SW 1271 (cell line): ENCODE measurements at places on chromosomes 6 and 20.
A peak's percentile ranks its signal among the peaks of the same experiment; 100 is the strongest.

GRCh38 chr6:30612687-30613248 is 4.3 kb downstream of the PPP1R10 start:
- no peak for DNase-seq

DNA sequence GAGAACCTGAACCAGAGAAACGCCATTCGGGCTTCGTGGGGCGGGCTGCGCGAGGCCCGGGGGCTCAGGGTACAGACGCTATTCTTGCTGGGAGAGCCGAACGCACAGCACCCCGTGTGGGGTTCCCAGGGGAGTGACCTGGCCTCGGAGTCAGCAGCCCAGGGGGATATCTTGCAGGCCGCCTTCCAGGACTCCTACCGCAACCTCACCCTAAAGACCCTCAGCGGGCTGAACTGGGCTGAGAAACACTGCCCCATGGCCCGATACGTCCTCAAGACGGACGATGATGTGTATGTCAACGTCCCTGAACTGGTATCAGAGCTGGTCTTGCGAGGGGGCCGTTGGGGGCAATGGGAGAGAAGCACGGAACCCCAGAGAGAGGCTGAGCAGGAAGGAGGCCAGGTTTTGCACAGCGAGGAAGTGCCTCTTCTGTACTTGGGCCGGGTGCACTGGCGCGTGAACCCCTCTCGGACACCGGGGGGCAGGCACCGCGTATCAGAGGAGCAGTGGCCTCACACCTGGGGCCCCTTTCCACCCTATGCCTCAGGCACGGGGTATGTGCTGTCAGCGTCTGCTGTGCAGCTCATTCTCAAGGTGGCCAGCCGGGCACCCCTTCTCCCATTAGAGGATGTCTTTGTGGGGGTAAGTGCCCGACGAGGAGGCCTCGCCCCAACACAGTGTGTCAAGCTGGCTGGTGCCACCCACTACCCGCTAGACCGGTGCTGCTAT is 904 bp downstream of the B3GALT4 start:
- no peak for DNase-seq

GRCh38 chr6:104941729-104942091 is 15.2 kb upstream of the LIN28B start:
- no peak for DNase-seq

DNA sequence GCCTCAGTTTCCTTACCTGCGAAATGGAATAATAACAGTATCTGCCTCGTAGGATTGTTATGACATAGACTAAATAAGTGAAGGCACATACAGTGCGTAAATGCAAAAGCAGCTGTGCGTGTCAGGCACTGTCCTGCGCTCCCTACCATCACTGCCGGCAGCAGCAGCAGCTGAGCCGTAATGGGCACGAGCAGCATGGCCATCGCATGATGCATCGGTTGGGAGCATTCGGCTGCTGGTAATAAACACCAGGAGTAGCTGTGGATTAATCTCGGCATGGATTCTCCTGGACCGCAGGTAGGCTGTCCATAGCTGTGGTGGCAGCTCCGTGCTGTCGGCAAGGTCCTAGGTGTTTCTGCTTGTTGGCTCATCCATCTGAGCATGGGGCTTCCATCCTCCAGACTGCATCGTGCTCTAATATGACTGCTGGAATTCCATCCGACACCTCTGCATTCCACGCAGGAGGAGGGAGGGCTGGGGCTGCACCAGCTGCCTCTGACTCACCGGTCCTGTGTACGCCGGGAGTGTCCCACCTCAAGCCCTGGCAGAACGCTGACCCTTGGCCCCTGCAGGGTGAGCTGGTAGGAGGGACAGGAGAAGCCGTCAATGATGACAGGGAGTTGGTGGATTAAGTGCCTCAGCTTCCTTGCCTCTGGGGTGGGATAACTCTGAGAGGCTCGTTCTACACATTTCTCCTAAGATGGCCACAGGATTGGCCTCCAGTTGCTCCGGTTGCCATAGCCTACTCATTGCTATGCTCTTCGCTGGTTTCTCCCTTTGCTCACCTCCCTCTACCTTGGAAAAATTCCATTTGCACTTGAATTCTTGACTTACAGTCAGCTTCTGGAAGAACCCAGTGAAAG is 100.9 kb upstream of the PMEPA1 start:
- no peak for DNase-seq

- DNase-seq, result no peak
Measured at GRCh38 chr20:32702706-32703425, 29.1 kb upstream of the C20orf203 start.

DNA sequence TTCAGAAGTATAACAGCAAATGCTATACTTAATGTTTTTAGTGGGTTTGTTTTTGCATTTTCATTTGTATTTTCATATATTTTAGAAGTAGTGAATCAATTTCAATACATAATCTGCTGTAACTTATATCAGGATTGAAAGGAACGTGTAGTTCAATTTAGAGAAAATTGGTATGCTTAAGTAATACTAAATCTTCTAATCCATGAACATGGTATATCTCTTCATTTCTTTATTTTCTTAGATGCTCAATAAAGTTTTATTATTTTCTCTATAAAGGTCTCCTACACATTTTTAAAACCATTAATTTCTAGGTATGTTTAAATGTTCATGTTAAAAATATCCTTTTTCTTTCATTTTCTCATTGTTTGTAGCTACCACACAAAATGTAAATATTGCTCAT is 85.1 kb downstream of the STMND1 start:
- no peak for DNase-seq

DNA sequence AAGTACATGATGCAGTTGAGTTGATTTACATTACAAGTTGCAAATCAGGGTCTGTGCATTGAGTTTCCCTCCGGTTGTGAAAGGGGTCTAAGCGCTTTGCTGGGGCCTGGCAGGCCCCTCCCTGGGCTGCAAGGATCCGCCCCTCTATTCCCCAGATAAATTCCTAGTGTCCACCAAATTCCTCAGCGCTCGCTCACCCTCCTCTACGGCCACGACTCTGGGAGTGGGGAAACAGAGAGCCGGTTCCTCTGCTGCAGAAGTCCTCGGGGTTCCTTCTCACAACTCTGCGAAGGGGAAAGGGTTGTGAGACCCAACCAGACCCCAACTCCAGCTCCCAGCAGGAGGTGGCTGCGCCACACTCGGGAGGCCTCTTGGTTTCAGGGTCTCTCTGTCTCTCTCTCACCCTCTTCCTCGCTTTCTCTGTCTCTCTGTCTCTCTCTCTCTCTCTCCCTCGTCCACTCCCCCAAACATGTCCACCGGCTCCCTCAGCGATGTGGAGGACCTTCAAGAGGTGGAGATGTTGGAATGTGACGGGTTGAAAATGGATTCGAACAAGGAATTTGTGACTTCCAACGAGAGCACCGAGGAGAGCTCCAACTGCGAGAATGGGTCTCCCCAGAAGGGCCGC is at the start of gene TCF21:
Gene TCF21 (plus strand): TSS at position 185 of the 628 bp plus-strand sequence. CDS start 285 bp downstream, at position 470.
- DNase-seq, result no peak

DNA sequence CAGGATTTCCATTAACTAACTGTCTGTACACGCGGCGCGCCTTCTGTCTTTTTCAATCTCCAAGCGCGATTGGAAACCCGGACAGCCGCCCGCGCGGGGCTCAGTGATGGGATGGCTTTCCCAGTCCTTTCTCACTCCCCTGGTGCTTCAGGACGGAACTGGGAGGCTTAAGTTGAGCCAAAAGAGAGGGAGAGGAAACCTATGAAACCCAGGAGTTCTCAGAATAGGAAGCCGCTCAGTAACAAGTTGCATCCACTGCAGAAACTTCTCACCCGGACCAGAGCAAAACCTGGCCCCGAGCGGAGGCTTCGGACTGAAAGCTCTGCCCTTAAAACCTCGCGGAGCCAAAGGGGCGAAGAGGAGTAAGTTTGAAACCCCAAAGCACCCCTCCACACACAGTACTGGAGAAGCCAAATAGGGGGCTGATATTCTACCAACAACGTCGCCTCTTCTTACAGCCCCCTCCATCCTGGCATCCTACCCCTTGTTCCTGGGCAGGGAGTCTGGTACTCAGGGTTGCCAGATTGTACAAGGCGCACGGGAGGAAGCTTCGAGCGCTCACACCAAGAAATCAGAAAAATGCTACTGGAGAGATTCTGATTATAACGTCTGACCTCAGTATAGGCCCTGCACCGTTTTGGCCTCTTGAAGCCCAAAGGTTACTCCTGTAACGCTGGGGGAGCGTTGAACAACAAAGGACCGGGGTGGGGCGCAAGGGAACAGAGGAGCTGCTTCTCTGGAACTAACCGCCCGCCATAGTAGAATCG is 906 bp upstream of the COL12A1 start:
- no peak for DNase-seq

- peak; percentile 20 for DNase-seq
Measured at GRCh38 chr6:17032988-17033634, 68.7 kb upstream of the STMND1 start.

DNA sequence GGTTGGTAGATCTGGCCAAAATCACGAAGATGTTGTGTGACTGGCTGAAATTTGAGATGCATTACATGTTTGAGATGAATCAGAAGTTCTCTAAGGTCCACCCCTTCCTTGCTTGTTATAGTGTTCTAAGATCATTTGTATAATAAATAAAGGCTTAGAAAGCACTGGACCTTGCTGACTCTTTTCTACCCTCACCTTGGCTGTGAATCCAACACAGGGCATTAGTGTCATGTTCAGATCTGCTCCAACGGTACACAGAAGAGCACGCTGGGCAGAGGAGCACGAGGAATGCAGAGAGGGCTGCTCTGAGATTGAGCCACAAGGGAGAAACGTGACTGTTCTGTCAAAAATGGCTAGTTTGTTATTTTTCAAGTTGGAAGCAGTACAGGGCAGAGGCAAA is 169.5 kb upstream of the HDAC2 start:
- no peak for DNase-seq

DNA sequence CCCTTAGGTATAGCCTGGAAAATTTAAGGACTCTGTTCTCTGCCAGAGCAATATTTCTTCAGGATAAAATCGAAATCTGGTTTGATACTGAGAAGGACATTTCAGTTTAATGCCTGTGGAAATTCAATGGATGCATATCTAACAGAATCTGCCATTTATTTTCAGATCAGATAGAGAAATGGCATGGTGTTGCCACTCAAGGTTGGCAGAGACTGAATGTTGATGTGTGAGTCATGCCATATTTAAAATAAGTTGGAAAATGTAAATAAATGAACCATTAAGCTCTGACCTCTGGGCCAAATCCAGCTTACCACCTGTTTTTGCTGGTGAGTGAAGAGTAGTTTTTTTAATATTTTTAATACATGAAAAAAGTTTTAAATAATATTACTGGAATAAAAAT is 594.6 kb downstream of the DOK5 start:
- no peak for DNase-seq

GRCh38 chr6:157032923-157033322 is 255.7 kb downstream of the ARID1B start:
- DNase-seq, result no peak

GRCh38 chr6:74742793-74743508 is 462.9 kb downstream of the COL12A1 start:
- no peak for DNase-seq

- no peak for DNase-seq
Measured at GRCh38 chr6:85429346-85429745, 20.5 kb upstream of the NT5E start.

DNA sequence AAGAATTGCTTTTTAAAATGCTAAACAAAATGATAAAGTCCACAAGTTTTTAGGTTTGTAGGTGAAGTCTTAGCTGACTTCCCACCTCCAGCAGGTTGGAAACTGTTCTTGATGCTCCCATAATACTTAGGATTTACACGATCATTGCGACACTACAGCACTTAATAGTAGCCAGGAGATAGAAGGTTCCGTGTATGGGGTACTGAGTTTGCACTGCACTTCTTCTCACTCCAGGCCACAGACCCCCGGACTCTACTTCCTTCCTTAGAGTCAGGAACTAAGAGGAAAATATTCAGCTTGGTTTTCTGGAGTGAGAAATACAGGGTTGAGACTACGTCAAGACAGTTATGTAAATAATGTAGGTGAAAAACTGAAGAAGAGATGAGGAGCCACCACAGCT is 56.1 kb upstream of the SGK1 start:
- no peak for DNase-seq

DNA sequence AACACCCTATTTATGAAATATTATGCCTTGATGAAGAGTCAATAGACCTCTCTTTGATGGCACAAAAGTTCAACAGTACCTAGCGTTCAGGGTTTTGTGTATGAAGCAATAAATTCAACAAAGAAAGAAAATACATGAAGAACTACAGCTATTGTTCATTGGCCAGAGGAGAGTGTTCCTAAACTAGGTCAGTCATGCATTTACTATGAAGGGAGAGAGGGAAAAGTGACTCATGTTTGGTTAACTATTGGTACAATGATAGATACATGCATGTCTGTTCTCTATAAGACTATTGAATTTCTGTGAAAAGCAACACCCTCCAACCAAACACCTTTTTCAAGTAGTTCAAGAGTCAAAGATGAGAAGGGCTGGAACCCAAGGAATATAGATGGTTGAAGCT is 50.7 kb downstream of the CLIC5 start:
- no peak for DNase-seq

GRCh38 chr6:18165751-18166150 is 10.5 kb downstream of the KDM1B start:
- no peak for DNase-seq

DNA sequence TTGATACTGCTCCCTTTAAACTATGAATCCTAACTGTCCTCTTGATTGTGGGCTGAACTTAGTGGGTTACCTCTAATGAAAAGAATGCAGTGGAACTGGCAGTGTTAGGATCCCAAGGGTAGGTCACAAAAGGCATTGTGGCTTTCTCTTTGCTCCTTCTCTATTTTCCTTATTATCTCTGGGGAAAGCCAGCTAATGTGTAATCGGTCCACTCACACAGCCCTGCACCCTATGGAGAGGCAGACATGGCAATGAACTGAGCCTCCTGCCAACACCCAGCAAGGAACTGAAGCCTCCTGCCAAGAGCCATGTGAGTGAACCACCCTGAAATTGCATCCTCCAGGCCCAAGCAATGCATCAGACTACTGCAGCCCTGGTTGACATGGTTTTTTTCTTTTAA is 24.6 kb upstream of the ZNF133 start:
- no peak for DNase-seq
